Muscle of arm (tissue), 14 donors: ENCODE measurements at places on chromosomes 6 and 20. TPM values are rescaled to one million over a fixed set of nuclear protein-coding genes. Genes with fewer than 3 reads are reported as not detected.

LY6G5C gene
- not detected for polyA plus RNA-seq

LYRM4 gene
- polyA plus RNA-seq = 36.3 TPM

FYN gene
- polyA plus RNA-seq = 164 TPM

SLC52A3 gene
- 0.35 TPM for polyA plus RNA-seq

FGD2 gene
- 5.9 TPM for polyA plus RNA-seq

FOXQ1 gene
- not detected for polyA plus RNA-seq

KDM1B gene
- 28.6 TPM for polyA plus RNA-seq

SMLR1 gene
- 0.05 TPM for polyA plus RNA-seq

UCKL1 gene
- polyA plus RNA-seq = 59.8 TPM

PROKR2 gene
- not detected for polyA plus RNA-seq
